ENCODE measurements at places on chromosomes 6 and 20.

DNA sequence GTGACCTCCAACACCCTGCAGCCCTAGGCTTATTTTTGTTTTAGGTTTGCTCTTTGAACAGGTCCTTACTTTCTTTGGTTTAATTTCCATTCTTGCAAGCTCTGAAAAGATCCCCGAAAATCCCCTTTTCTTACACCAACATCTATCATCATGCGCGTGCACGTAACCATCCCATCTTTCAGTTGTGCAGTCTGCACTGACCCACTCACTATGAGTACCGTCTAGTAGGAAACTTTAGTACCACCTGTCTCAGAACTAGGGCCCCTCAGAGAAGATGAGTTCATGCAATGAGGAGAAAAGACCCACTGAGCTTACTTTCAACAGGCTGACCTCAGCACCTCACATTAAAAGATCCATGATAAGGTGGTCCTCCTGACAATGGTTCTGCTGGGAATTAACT is 120.6 kb upstream of the AGPAT4 start:
- DNase-seq = no peak

DNA sequence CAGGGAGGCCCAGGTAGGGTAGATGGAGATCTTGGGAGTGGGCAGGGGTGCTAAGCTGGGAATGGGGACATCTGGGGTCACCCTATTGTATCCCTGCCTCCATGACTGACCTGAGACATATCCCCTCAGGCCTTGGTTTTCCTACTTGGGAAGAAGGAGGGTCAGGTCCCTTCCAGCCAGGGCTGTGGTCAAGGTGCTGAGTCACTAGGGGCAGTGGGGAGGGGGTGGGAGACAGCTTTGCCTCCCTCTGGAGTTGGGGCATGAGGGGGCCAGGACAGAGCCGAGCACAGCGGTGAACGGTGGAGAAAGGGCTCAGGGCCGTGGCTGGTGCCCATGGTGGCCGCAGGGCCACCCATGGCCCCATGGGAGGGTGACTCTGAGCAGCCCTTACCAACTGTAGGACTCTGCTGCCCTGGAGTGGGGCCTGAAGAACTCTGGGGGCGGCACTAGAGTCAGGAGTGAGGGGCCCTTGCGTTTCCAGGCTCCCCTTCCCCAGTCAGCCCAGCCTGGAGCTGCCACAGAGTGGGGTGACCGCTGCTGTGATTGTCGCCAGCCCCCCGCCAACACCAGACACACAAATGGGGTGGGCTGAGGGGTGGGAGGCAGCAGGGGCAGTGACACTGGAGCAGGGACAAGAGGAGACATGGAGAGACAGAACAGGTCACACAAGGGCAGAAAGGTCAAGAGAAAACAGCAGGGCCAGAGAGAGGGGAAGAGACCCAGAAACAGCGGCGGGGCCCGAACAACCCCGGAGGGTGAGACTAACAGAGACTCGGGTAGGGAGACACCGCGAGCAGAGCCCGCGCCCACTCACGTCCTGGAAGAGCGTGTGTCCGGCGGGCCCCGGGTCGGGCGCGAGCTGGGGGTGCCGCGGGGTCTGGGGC is 576 bp downstream of the NECAB3 start:
- no peak for DNase-seq

GRCh38 chr6:28710466-28711191 is 184.9 kb downstream of the GPX5 start:
- no peak for DNase-seq

DNA sequence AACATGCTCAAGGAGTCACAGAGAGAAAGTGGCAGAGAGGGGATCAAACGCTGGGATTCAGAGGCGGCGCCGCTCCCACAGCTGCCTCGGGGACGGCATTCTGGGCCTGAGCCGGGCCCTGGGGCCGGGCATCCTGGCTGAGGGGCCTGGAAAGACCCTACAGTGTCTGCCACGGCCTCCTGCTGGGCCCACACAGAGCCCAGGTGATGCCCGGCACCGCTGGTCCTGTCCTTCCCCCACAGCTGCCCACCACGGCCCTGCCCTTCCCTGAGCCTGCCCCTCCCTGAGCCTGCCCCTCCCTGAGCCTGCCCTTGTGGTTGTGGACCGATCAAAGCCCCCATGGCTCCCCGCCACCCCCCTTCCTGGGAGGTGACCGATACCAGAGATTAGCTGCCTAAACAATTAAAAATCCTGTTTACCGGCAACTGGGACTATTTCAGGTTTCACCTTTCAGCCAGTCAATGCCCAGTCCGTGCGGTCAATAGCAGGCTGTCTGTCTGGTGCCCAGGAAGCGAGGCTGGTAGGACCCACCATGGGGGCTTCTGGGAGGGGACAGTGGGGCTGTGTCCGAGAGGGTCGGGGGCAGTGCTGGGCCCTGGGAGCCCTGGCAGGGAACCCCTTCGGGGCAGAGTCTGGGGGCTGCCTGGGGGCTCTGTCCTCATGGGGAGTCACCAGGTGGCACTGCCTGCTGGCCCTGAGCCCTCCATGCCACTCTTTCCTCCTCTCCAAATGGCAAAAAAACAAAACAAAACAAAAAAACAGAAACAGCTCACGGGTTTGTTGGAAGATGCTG is 55.4 kb upstream of the GATA5 start:
- no peak for DNase-seq

- DNase-seq = no peak
Measured at GRCh38 chr6:138218449-138218848, at the start of gene PBOV1. PBOV1 (minus strand) TSS chr6:138218491; CDS start chr6:138218395, 96 bp downstream.

DNA sequence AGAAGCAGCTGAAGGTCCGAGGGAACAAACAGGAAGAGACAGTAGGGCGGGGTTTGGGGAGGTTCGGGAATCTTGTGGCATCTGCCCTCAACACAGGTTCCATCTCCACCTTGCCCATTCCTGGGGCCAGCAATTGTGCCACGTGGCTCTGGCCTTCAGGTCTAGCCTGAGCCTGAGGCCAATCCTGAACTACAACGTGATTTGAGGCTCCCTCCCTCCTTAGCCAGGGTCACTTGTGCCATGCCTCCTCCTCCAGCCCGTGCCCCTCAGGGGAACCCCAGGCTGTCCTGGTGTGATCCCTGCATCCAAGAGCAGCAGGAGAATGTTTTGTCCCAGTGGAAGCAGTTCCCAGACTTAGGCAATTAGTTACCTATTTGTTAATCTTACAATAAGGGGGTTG is 3.0 kb downstream of the CST9 start:
- no peak for DNase-seq

DNA sequence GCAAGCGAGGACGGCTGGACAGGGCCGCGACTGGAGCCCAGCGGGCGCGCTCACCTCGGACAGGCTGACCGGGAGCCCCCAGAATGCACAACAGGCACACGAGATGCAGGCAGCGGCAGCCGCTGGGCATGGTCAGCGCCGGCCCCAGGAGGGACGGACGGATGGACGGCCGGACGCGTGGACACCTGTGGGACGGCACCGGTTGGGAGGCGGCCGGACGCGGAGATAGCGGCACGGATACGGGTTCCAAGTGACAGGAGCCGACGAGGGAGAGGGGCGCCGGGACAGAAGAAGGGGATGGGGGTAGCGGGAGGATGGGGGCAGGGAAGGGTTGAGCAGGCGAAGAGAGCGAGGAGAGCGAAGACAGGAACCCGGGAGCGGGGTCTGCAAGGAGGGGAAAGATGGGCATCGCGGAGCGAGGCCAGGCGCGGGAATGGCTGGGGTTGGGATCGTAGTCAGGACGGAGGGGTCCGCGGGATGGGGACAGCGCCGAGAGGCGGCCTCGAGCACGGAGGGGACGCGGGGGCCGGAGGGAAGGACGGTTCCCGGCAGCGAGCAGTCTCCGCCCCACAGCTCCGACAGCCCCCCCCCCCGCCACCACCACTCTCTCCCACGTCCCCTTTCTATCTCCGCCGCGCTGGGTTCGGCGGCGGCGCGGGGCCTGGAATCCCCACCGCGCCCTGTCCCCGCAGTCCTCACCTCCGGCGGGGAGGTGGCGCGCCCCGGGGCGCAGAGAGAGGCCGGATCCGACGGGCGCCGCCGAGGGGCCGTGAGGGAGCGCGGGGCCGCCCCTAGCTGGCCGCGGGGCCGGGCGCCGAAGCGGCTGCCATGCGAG is 435 bp downstream of the DLK2 start:
- DNase-seq = no peak
